Central memory CD8-positive, alpha-beta T cell (primary cell): ENCODE measurements at places on chromosomes 1 and 21.

DNA sequence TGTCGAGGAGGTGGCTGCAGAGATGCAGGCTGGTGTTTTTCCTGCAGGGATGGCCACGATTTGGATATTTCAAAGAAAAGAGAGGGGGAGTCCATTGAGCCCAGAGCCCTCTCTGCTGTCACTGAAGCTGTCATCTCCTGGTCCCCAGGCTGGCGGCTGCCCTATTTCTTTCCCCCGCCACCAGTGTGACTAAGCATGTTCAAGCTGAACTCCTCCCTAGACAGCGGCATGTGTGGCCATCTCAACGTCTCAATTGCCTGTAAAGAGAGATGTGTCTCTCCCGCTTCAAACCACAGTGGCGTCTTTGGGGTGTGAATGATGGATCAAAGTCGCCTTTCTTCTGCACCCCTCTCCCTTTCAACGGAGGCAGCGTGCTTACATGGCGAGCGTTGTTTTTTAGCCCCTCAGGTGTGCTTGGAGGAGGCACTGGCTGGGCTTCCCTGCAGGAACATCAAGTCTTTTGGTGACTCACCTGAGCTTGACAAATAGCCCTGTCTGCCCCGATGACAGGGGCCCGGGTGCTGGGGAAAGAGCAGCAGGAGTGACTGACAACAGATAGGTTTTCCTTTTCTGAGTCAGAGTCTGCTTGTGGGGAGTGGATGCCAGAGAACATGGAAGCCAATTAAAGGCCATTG is 346.4 kb upstream of the AJAP1 start:
- H3K4me3 ChIP-seq: no peak overlapping the region
- H3K27ac ChIP-seq: no peak overlapping the region
- H3K4me1 ChIP-seq: no peaks in the 10 kb centered on the region
- peaks cover 21% of the 10 kb centered on the region for H3K27me3 ChIP-seq
- DNase-seq: no peak

DNA sequence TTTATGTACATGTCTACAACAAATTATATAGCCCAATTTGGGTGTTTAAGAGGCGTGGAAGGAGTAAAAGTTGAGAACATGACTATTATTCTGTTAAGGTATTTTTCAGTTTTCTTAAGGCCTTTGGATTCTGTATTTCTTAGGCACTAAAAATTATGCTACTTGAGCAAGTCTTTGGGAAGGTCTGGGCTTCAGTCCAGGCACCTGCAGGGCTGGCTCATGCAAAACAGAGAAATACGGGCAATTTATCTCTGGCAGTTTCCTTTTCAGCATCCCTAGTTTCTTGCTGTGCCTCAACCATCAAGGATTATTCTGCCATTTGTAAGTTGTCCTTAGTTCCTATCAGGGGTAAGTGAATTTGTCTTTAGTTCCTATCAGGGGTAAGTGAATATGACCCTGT is 358.8 kb upstream of the B3GALT2 start:
- no peak overlapping the region for H3K4me3 ChIP-seq
- peaks cover 13% of the 10 kb centered on the region for H3K4me1 ChIP-seq
- no peaks in the 10 kb centered on the region for H3K27me3 ChIP-seq
- H3K27ac ChIP-seq: no peak overlapping the region
- no peak for DNase-seq
- no peaks in the 10 kb centered on the region for H3K36me3 ChIP-seq

- no peaks in the 10 kb centered on the region for H3K4me1 ChIP-seq
- no peaks in the 10 kb centered on the region for H3K27me3 ChIP-seq
- no peak overlapping the region for H3K4me3 ChIP-seq
- DNase-seq: no peak
- no peak overlapping the region for H3K27ac ChIP-seq
Measured at GRCh38 chr1:164760569-164760968, 201.6 kb downstream of the PBX1 start.

- H3K27ac ChIP-seq: no peak overlapping the region
- H3K27me3 ChIP-seq: no peaks in the 10 kb centered on the region
- no peaks in the 10 kb centered on the region for H3K4me1 ChIP-seq
- no peak overlapping the region for H3K4me3 ChIP-seq
- DNase-seq: no peak
Measured at GRCh38 chr1:233211595-233211994, 83.9 kb downstream of the PCNX2 start.

GRCh38 chr1:92968138-92969032 is 7.1 kb upstream of the DIPK1A start:
- H3K4me3 ChIP-seq: no peak overlapping the region
- no peak overlapping the region for H3K27ac ChIP-seq
- H3K36me3 ChIP-seq: no peaks in the 10 kb centered on the region
- H3K27me3 ChIP-seq: no peaks in the 10 kb centered on the region
- peaks cover 18% of the 10 kb centered on the region for H3K4me1 ChIP-seq
- no peak for DNase-seq

GRCh38 chr21:14095056-14095455 is 115.7 kb downstream of the LIPI start:
- H3K4me3 ChIP-seq: no peak overlapping the region
- H3K36me3 ChIP-seq: no peaks in the 10 kb centered on the region
- no peak for DNase-seq
- H3K4me1 ChIP-seq: no peaks in the 10 kb centered on the region
- H3K27me3 ChIP-seq: no peaks in the 10 kb centered on the region
- H3K27ac ChIP-seq: no peak overlapping the region

DNA sequence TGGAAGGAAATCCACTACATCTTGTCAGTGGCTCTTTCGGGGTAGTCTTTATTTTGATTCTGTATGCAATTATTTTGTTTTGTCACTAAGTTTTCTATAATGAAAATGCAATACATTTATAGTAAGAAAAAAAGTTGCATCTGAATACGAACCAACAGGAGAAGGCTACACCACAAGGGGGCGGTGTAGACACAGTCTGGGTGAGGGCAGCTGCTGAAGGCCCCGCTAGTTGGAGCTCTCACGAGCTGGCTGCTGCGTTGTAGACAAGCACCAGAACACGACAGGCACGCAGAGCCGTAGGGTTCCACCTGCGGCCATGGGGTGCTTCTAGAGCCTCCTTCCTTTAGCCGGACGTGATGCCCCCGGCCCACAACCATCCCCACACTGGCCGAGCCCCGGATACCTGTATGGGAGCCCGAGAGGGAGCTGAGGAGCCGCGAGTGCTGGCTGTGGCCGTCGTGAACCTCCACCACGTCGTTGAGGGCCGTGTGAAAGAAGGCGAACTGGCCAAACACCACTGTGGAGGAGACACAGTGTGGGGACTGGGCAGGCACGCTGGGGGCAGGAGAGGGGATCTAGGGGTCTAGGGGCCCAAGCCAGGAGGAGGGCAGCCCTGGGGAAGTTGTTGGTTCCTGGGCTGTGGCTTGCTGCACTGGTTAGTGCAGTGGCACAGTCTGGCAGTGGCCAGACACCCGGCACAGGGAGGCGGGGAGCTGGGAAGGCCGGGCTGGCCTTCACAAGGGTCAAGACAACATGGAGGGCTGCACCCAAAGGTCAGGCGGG is 160.8 kb downstream of the ZSCAN20 start:
- H3K36me3 ChIP-seq: no peaks in the 10 kb centered on the region
- no peak overlapping the region for H3K4me3 ChIP-seq
- peaks cover 4% of the 10 kb centered on the region for H3K4me1 ChIP-seq
- DNase-seq: peak; percentile 67
- H3K27ac ChIP-seq: no peak overlapping the region

DNA sequence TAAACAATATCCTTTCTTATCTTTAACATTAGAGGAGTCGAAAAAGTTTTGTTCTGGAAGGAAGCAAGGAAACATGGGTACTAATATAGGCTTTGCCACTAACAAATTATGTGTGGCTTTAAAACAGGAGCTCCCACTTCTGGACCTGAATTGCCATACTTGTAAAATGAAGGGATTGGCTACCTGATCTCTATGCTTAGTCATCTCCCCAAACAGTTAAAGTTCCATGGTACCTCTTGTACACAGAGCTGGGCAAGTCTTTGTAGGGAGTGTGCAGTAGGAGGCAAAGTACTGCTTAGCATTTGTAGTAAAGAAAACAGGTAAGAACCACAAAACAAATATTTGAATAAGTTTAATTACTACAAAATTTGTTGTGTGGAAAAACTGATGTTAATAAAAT is 81.3 kb downstream of the MAST2 start:
- H3K27me3 ChIP-seq: no peaks in the 10 kb centered on the region
- no peak overlapping the region for H3K27ac ChIP-seq
- H3K36me3 ChIP-seq: no peaks in the 10 kb centered on the region
- no peak for DNase-seq
- peaks cover under 1% of the 10 kb centered on the region for H3K4me1 ChIP-seq

DNA sequence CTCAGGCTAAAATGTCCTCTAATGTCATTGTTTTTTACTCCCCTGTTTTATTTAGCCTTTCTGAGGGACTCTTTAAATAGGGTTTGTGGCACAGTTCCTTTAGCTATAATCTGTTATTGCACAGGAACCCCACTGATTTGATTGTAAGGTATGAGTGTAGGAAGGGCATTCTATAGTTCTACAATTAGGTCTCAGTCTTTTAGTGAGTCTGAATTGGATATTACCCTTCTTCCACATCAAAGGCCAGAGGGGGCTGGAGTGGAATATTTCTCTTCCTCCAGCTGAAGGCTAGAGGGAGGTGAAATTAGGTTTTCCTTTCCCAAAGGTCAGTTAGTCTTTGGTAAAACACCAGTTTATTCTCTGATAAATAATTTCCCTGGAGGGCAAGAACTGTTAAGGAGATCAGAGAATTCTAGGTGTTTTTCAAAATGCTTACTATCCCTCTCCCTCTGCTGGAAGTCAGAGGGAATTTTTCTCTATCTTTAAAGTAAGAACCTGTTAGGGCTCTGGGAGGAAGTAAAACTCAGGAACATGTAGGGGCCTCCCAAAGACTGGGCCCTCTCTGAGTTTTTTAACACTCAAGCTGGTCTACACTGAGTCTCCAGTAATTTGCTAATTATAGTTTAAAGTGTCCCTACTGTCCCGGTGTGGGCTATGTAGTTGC is 176.3 kb upstream of the ZNHIT6 start:
- no peaks in the 10 kb centered on the region for H3K36me3 ChIP-seq
- H3K27ac ChIP-seq: no peak overlapping the region
- H3K4me1 ChIP-seq: no peaks in the 10 kb centered on the region
- H3K4me3 ChIP-seq: no peak overlapping the region
- no peak for DNase-seq

DNA sequence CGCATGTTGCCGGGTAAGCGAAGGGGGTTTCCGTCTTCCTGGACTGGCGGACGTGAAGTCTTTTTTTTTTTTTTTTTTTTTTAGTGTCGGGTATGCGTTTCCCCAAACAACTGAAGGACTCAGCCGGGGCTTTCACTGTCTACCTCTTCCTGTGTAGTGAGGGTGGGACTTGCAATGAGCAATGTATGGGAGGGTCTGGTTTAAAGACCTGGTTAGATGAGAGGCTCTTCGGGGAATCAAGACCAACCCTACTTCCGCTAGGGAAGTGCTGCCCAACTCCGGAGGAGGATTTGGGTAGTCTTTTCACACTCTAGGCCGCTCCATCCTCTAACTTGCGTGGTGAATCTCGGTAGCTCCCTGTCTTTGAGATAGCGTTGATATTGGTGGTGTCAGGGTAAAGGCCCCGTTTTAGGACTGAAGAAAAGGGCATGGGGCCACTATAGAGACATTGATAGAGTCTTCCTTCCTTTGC is 754 bp downstream of the PRRC2C start:
- peak overlapping the region; percentile 91 for H3K4me3 ChIP-seq
- peaks cover 39% of the 10 kb centered on the region for H3K36me3 ChIP-seq
- no peaks in the 10 kb centered on the region for H3K27me3 ChIP-seq
- peak; percentile 82 for DNase-seq

DNA sequence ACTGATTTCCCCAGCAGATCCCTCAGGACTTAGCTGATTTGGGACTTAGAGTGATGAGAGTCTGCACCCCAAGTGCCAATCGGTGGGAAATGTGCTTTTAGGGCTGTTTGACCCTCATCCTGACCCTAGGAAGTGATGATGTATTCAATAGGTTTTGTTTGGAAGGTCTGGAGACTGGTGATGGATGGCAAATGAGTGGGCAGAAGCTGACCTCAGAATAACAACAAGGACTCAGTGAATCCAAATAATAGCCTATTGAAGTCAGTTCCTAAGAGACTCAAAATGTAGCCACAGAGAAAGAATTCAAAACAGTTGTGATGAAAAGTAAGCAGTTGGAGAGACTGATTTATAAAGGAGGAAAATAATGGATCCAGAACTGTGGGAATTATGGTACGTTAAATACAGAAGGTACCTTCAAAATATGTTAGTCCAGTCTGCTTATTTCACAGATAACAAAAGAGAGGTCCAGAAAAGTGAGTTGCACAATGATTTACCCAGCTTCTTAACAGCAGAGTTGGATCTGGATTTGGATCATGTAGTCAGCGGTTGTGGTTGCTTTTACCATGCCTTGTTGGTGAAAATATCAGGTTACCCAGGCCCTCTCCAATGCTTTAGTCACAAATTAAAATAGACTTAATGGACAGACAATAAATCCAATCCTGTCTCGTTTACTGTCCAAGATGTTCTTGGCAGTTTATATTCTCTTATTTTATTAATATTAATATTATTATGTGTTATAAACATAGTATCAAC is 123.0 kb upstream of the PTBP2 start:
- H3K4me3 ChIP-seq: no peak overlapping the region
- no peak for DNase-seq
- H3K27me3 ChIP-seq: peaks cover 7% of the 10 kb centered on the region
- H3K36me3 ChIP-seq: no peaks in the 10 kb centered on the region
- H3K4me1 ChIP-seq: no peaks in the 10 kb centered on the region
- no peak overlapping the region for H3K27ac ChIP-seq

- peaks cover 8% of the 10 kb centered on the region for H3K27me3 ChIP-seq
- H3K4me1 ChIP-seq: no peaks in the 10 kb centered on the region
- H3K27ac ChIP-seq: no peak overlapping the region
- DNase-seq: no peak
- no peak overlapping the region for H3K4me3 ChIP-seq
Measured at GRCh38 chr1:56287721-56288120, 291.6 kb downstream of the PLPP3 start.

GRCh38 chr1:24084050-24084449 is 27.9 kb downstream of the MYOM3 start:
- no peak overlapping the region for H3K27ac ChIP-seq
- peaks cover 15% of the 10 kb centered on the region for H3K27me3 ChIP-seq
- H3K4me1 ChIP-seq: no peaks in the 10 kb centered on the region

DNA sequence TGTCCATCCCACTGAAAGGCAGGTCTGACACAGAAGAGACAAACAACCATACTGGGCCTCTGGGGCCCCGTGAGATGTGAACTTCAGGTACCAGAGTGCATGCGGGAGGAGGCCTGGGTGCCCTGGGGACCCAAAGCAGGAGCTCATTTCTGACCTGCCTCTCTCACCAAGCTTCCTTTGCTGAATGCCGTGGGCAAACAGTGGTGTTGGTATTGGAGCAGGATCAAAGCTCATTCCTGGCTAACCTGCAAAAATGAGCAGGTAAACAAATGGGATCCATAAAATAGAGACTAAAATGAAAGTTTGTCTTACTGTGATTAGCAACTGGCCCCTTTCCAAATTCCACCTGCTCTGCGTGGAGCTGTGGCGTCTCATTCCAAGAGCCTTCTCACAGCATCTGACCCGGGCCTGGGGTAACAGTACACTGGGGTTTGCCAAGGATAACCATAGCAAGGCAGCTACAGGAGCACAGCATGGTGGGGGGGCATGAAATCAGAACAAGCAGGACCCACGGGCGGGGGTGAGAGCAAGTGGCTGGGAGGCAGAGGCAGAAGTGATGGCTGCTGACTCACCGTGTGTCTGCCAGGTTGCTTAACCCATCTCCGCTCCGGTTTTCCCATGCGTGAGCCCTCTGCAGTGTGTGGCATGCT is 103.6 kb downstream of the KIF26B start:
- no peak overlapping the region for H3K4me3 ChIP-seq
- no peak overlapping the region for H3K27ac ChIP-seq
- no peaks in the 10 kb centered on the region for H3K4me1 ChIP-seq
- no peaks in the 10 kb centered on the region for H3K36me3 ChIP-seq
- no peak for DNase-seq

- H3K36me3 ChIP-seq: peaks cover 31% of the 10 kb centered on the region
- H3K4me1 ChIP-seq: peaks cover 26% of the 10 kb centered on the region
Measured at GRCh38 chr1:24641646-24642151, 1.4 kb upstream of the SRRM1 start.
